ENCODE measurements at places on chromosomes 2 and 18. TPM values are rescaled to one million over a fixed set of nuclear protein-coding genes. Genes with fewer than 3 reads are reported as not detected.

LHCGR gene
- 0.16 TPM for total RNA-seq

LRP2 gene
- total RNA-seq = 0.16 TPM

HRH4 gene
- total RNA-seq = not detected

DGKD gene
- 33.1 TPM for total RNA-seq

TLX2 gene
- not detected for total RNA-seq

B3GNT7 gene
- 1.2 TPM for total RNA-seq

FAM228B gene
- 109 TPM for total RNA-seq

DNA sequence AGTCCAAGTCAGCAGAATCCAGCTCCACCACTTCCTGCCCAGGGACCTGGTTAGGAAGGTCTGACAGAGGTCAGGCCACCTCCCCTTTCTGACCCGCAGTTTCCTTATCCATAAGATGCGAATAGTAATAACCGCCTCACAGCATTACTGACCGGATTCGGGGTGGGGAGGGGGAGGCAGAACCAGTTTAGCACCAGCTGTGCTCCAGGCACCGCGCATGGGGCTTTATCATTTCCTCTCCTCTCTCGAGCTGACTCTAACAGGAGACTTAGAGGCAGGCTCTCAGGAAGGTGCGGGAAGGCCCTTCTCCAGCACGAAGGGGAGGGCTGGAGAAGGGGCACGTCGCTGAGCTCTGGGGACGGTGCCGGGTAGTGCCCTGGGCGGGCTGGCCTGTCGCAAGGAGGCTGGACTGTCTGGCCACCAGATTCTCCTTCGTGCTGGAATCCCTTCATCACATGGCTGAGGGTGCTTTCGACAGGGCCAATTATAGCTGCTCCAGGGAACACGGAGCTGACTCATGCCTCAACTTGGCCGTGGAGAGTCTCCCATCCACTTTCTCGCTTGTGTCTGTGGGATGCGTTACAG, 5.7 kb downstream of the EHD3 start:
- DNase-seq = peak; percentile 64

GRCh38 chr18:58397385-58398132, 231.3 kb downstream of the ALPK2 start:
- DNase-seq = no peak

GRCh38 chr2:86790676-86791572, at the start of gene CD8A:
Gene CD8A, minus strand, starts transcription at chr2:86790913. Its CDS starts 88 bp downstream, at chr2:86790825.
- DNase-seq = no peak

DNA sequence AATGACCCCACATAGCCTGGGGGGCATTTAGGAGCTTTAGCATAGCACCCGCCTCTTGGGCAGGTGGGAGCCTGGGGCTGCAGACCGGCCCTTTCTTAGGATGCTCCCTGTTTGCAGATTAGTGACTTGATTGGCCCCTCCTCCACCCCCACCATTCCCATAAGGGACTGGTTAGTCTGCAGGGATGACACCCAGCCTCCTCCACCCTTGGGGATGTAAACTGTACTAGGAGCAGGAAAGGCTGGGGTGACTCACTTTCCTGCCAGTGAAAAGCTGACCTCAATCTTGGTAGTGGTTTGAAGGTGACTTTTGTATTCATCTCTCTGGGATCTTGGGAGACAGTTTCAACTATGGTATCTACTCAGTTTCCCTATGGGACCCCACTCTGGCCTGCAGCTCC, 24.2 kb downstream of the CTIF start:
- DNase-seq = no peak

DNA sequence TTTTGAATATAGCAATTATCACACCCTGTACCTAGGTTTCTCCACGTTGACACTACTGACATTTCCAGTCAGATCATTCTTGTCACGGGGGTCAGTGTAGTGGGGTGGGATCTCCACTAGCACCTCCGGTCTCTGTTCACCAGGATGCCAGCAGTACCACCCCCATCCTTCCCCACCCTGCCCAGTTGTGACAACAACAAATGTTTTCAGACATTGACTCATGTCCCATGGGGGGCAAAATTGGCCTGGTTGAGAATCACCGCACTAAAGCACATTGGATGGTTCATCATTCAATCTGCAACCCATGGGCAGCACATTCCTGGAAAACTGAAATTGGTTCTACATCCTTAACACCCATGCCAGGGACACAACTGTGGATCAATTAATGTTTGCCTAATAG, 32.3 kb downstream of the FEZ2 start:
- no peak for DNase-seq

- DNase-seq = peak; percentile 25
Observed at GRCh38 chr2:11582862-11583752, 49.3 kb downstream of the GREB1 start.

DNA sequence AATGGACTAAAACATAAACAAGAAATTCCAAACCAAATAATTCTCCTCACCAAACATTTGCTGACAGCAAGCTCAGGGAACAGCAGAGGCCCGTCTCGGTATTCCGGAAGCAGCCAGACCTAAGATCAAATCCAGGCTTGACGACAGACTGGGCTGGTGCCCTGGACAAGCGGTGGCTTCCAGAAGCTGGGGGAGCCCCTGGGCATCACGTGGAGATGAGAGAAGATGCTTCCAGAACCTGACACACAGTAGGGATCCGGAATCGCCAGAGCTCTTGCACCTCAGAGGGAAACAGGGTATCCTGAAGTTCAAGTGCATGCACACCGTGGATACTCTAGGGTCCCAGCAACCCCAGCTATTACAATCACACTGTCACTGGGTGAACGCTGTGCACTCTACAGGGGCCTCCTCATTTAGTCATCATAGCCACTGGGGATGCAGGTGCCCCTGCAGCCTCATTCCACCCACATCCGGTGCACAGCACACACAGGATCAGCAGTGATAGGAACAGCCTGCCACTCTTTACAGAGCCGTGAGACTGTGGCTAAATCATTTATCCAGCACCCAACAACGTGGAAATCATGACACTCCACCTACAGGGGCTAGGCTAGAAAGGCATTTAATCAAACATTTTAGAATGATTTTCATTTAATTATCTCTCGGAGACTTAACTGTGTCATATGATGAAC, 102.6 kb downstream of the HDAC4 start:
- no peak for DNase-seq
